ENCODE measurements at places on chromosomes 5 and 9.

GRCh38 chr9:69671879-69672595 is at the start of gene APBA1:
TSS of gene APBA1 (minus strand) at chr9:69672371.
- peak; percentile 1 for DNase-seq

DNA sequence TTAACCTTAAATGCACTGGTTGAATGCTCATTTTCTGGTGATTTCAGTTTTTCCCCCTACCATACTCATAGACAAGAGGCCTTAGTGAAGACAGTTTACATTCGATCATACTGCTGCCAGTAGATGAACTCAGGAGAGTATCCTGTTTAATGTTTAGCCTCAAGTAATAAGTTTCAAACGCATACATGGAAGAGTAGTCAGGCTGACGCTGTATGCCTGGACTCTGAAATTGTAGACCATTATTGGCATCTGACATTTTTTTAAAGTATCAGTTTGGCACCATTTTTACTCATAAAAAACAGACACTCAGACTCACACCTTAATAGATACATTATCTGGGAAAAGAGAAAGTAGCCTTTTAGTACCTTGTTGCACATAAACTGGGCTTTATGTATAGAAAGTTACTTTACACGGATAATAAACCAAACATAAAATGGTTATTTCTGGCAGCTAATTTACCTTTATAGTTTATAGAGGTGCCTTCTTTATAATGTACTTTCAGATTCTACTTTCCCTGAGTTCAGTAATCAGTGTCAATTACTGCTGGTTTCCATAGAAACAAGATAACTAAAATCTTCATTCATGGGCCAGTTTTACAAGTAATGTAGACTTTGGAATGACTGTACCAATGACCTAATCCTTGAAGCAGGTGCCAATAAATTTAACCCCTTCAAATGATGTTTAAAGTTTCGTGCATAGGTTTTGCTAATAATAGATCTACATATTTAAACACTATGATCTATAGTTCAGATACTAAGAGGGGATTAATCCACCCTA is 183.8 kb upstream of the ITGA1 start:
- DNase-seq, result no peak

DNA sequence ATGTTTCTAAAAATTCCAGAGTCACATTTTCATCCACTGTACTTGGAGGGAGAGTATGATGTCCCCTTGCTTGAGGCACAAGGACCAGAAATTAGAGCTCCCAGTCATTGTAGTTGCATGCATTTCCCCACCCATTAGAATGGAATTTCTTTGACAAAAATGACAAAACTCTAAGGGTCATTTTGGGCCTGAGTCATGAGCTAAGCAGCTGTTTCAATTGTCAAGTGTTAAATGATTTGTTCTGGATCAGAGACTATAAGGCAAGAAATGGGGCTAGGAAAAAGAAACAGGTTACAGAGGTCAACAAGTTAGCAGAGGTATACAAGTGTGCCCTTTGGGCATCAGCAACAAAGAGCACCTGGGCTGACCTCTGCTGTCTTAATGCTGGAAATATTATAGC is 131.2 kb upstream of the IQGAP2 start:
- DNase-seq, result no peak

DNA sequence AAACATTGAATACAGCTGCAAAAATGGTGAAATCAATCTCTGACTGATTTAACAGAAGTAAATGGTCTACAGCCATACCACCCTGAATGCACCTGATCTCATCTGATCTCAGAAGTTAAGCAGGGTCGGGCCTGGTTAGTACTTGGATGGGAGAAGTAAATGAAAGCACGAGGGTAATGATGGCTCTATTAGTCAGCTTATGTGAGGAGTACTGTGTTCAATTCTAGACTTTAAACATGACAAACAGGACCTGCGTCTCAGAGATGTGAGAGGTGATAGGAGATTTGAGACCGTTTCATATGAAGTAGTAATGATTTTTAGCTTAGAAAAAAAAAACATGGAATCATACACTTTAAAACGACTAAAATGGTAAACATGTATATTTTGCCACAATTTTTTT is 77.1 kb upstream of the SUSD1 start:
- no peak for DNase-seq
